Neural progenitor cell (in vitro differentiated cells): ENCODE measurements at places on chromosomes 2 and 18.
A peak's percentile ranks its signal among the peaks of the same experiment; 100 is the strongest.

DNA sequence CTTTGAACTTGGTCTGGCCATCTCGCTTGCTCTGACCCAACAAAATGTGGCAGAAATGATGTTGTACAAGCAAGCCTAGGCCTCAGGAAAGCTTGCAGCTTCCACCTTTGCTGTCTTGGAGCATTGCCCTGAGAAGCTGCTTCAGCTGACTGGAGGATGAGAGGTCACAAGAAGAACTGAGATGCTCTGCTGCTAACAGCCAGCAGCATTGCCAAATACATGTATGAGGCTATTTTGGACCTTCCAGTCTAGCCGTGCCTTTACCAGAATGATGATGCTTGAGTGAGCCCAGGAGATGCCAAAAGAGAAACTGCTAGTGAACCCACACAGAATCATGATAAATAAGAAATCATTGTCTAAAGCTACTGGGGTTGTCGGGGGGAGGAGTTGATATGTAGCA lies 13.2 kb upstream of the ITGAV start:
- H3K4me3 ChIP-seq = no peak overlapping the region
- H3K27ac ChIP-seq = no peak overlapping the region
- no peak for DNase-seq
- H3K27me3 ChIP-seq = no peaks in the 10 kb centered on the region
- H3K36me3 ChIP-seq = no peaks in the 10 kb centered on the region

GRCh38 chr2:126886916-126887280 lies 11.8 kb upstream of the TEX51 start:
- H3K36me3 ChIP-seq = no peaks in the 10 kb centered on the region
- no peak for DNase-seq
- no peak overlapping the region for H3K27ac ChIP-seq
- no peak overlapping the region for H3K4me3 ChIP-seq

DNA sequence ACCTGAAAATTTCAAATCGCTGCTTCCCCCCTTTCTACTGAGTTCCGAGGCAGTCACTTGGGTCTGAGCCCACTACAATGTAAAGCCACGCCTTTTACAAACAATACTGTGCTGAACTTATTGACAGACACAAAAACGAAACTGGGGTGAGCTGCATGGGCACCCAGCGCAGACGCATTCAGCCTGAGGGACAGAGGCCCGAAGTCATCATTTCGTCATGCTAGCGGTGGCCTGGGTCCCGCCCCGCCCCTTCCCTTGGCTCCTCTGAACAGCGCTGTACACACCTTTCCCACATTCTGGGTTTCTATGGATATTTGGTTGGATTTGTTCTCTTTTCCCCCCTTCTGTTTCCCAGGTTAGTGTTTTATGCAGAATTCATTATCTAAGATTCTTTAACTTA lies 71.7 kb downstream of the EIPR1 start:
- no peaks in the 10 kb centered on the region for H3K27me3 ChIP-seq
- H3K4me1 ChIP-seq = peaks cover 8% of the 10 kb centered on the region
- H3K4me3 ChIP-seq = no peak overlapping the region
- DNase-seq = no peak
- no peaks in the 10 kb centered on the region for H3K36me3 ChIP-seq

- H3K4me3 ChIP-seq = no peak overlapping the region
- no peak for DNase-seq
- no peaks in the 10 kb centered on the region for H3K27me3 ChIP-seq
- no peaks in the 10 kb centered on the region for H3K36me3 ChIP-seq
Observed at GRCh38 chr2:184633726-184634125, 35.4 kb downstream of the ZNF804A start.

- no peak for DNase-seq
- no peaks in the 10 kb centered on the region for H3K27me3 ChIP-seq
- H3K4me3 ChIP-seq = no peak overlapping the region
Observed at GRCh38 chr18:8439055-8439454, 170.2 kb upstream of the RAB12 start.

GRCh38 chr2:17084877-17085276 lies 419.2 kb upstream of the CYRIA start:
- H3K27me3 ChIP-seq = no peaks in the 10 kb centered on the region
- no peak for DNase-seq
- no peaks in the 10 kb centered on the region for H3K36me3 ChIP-seq
- no peaks in the 10 kb centered on the region for H3K4me1 ChIP-seq

GRCh38 chr2:151637271-151637781 lies 97.0 kb downstream of the NEB start:
- no peaks in the 10 kb centered on the region for H3K4me1 ChIP-seq
- H3K27ac ChIP-seq = no peak overlapping the region
- H3K27me3 ChIP-seq = no peaks in the 10 kb centered on the region
- DNase-seq = no peak

GRCh38 chr2:53509831-53510388 lies 257.7 kb upstream of the CHAC2 start:
- H3K27me3 ChIP-seq = no peaks in the 10 kb centered on the region
- no peaks in the 10 kb centered on the region for H3K36me3 ChIP-seq
- no peaks in the 10 kb centered on the region for H3K4me1 ChIP-seq
- no peak overlapping the region for H3K4me3 ChIP-seq
- peak; percentile 65 for DNase-seq

DNA sequence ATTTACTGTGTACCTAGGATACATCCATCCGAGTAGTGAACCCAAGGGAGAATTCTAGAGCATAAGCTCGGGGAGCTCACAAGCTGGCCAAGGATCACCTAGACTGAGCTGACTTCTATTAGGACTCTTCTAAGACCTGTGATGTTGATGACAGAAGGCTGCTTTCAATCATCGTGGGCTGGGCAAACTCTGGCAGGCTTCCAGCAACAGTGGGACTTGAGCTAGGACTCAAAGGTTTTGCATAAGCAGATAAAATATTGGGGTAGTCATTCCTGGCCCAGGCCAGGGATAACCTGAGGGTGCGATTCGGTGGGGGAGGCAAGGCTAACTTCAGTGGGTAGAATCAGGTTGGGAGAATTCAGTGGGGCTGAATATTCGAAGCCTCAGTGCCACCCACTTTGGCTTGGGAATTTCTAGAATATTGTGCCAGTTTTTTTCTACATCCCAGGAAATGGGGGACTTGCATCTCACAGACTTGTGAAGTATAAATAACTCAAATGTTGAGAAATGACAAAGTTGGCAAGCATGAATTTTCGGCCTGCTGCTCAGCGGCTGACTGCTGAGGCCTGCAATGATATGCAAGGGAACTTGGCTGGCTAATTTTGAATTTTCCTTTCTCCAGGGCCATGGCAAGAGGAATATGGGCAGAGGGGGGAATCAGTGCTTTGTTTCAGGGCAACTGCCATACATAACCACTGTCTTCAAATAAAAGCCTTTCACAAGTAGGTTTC lies 274.3 kb downstream of the PRKCE start:
- H3K27me3 ChIP-seq = no peaks in the 10 kb centered on the region
- no peak overlapping the region for H3K4me3 ChIP-seq
- DNase-seq = no peak
- no peaks in the 10 kb centered on the region for H3K36me3 ChIP-seq
- H3K27ac ChIP-seq = no peak overlapping the region

GRCh38 chr18:8868276-8868675 lies 162.9 kb downstream of the MTCL1 start:
- no peak overlapping the region for H3K4me3 ChIP-seq
- H3K36me3 ChIP-seq = no peaks in the 10 kb centered on the region
- H3K27me3 ChIP-seq = no peaks in the 10 kb centered on the region
- DNase-seq = no peak
- peaks cover 6% of the 10 kb centered on the region for H3K4me1 ChIP-seq

DNA sequence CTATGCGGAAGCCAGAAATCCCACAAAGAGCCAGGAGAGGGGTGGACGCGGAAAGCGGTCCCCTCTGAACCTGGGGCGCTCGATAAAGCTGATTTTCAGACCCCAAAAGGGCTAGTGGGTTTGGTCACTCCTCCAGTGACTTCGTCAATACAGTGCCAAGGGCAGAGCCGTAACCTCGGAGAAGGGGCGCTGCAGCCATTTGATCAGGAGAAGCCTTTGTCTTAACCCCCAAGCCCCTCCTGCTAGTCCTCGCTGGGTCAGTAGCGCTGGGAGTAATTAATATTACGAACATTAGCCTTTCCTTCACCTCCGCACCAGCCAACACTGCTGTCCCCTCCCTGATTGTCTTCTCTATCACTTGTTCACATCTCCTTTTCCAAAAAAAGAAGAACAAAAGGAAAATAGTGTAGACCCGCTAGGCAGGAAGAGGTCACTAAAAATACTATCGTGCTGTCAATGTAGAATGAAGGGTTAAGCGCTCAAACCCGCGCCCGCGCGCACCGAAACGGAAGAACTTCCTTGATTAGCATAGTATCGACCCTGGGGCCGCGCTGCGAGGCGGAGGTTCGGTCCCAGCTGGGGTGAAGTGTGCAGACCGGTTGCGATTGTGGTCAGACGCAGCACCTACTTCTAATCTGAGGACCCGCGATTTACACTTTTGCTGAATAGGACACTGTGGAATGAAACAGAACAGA lies 63.2 kb upstream of the MAPRE2 start:
- DNase-seq = peak; percentile 50
- peaks cover 81% of the 10 kb centered on the region for H3K27me3 ChIP-seq

DNA sequence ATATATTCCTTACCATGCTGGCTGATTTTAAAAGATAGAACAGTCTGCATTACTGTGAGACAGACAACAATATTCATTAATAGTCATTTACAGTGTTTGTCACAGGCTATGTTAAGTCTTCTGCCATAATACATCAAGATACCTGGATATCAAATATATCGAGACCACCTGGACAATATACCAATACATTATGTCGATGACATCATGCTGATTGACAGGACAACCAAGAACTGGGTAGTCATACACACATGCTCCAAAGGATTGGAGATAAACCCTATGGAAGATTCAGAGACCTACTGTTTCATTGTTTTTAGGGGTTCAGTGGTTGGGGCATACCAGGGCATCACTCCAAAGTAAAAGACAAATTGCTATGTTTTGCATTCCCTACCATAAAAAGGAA lies 26.5 kb upstream of the SMCHD1 start:
- DNase-seq = no peak
- H3K27me3 ChIP-seq = no peaks in the 10 kb centered on the region
- H3K4me3 ChIP-seq = no peak overlapping the region
- no peaks in the 10 kb centered on the region for H3K36me3 ChIP-seq
- no peaks in the 10 kb centered on the region for H3K4me1 ChIP-seq

GRCh38 chr2:200258881-200259576 lies 47.5 kb upstream of the SPATS2L start:
- no peaks in the 10 kb centered on the region for H3K4me1 ChIP-seq
- no peak for DNase-seq
- H3K4me3 ChIP-seq = no peak overlapping the region
- H3K36me3 ChIP-seq = no peaks in the 10 kb centered on the region

GRCh38 chr2:207330912-207331311 lies 165.2 kb upstream of the KLF7 start:
- no peak overlapping the region for H3K27ac ChIP-seq
- H3K4me1 ChIP-seq = peaks cover 15% of the 10 kb centered on the region
- H3K27me3 ChIP-seq = peaks cover 14% of the 10 kb centered on the region
- H3K4me3 ChIP-seq = no peak overlapping the region
- DNase-seq = no peak
- H3K36me3 ChIP-seq = no peaks in the 10 kb centered on the region
